Progenitor cell of endocrine pancreas (in vitro differentiated cells): ENCODE measurements at places on chromosomes 16 and 17.

- no peak for DNase-seq
- no peaks in the 10 kb centered on the region for H3K27me3 ChIP-seq
- H3K27ac ChIP-seq = peak overlapping the region; percentile 77
- peaks cover 15% of the 10 kb centered on the region for H3K4me1 ChIP-seq
Measured at GRCh38 chr17:17232303-17232621, 4.7 kb downstream of the FLCN start.

GRCh38 chr16:80171199-80171598 lies 369.6 kb upstream of the DYNLRB2 start:
- no peaks in the 10 kb centered on the region for H3K36me3 ChIP-seq
- peaks cover 6% of the 10 kb centered on the region for H3K27me3 ChIP-seq
- no peak overlapping the region for H3K27ac ChIP-seq
- no peak overlapping the region for H3K4me3 ChIP-seq
- H3K4me1 ChIP-seq = no peaks in the 10 kb centered on the region
- DNase-seq = no peak

GRCh38 chr17:38454532-38454931 lies 26.3 kb downstream of the ARHGAP23 start:
- no peak overlapping the region for H3K27ac ChIP-seq
- H3K4me1 ChIP-seq = peaks cover 18% of the 10 kb centered on the region
- DNase-seq = no peak
- peaks cover 64% of the 10 kb centered on the region for H3K27me3 ChIP-seq

GRCh38 chr16:35533683-35534082 lies 2074.3 kb downstream of the TP53TG3F start:
- H3K36me3 ChIP-seq = peaks cover 2% of the 10 kb centered on the region
- H3K27me3 ChIP-seq = no peaks in the 10 kb centered on the region
- H3K4me3 ChIP-seq = no peak overlapping the region
- H3K27ac ChIP-seq = no peak overlapping the region

DNA sequence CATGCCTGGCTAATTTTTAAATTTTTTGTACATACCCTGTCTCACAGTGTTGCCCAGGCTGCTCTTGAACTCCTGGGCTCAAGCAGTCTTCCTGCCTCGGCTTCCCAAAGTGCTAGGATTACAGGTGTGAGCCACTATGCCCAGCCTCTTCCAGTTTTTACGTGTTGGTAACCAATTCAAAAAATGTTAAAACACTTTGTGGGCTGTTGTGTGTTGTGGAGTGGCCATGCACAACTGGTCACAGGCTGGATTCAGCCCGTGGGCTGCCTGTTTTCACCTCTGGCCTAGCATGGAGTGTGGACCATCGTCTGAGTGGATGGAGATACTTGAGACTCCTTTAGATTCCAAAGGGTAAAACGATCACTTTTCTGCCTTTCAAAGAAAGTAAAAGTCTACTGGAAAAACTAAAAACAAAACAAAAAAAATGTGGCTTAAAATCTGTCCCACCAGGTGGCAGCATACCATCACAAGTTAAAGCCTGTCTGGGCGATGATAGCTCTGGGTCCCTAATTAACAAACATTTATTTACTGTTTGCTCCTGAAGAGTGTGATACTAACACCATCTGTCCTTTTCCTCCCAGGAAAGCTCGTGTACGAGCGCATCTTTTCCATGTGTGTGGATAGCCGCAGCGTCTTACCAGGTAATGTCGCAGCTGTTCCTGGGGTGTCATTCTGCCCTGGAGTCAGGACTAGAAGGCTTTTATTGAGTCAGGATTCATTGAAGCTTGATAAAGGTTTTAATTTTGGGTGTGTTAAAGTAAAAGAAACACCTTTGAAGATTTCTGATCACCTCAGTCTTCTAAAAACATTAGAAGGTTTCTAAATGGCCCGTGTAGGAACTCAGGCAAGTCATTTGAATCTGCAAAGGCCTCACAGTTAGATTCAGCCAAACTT lies 45.8 kb downstream of the VPS35L start:
- no peaks in the 10 kb centered on the region for H3K4me1 ChIP-seq
- peaks cover 18% of the 10 kb centered on the region for H3K36me3 ChIP-seq
- peak overlapping the region; percentile 76 for H3K27ac ChIP-seq
- H3K27me3 ChIP-seq = no peaks in the 10 kb centered on the region
